ENCODE measurements at places on chromosomes 5 and 9.

GRCh38 chr5:85896514-85896913, 721.2 kb upstream of the COX7C start:
- ATAC-seq = no peak

DNA sequence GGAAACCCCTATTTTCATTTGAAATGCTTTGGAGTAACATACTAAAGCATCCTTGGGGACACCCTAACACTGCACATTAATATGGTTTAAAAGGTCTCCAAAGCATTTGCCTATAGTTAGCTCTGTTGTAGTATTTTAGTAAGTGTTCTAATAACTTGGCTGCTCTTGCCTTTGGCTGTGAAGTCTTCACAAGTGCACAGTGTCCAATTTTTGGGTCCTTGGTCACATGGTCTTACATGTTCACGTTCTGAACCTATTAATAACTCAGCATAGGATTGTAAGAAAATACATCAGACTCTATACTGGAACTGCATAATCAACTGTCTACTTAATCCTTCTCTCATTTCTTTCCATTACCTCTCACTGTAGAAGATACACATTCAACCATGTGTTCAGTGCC, 17.4 kb downstream of the ADAMTS19 start:
- ATAC-seq = no peak

DNA sequence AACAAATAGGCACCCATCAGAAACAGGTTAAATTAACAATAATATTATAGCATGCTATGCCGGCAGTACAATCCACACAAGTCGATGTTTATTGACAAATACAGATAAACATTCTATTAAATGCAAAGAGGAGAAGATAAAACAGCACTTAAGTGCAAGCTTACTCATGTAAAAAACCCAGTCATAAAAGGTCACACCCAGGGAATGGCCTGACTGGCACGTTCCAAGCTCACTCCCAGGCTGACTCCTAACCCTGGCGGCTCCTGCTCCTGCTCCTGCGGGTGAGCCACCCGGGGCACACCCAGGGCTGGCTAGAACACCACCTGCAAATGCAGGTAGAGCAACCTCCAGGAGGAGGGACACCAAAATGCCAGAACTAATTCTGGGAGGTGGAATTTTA, 66.9 kb downstream of the SEMA4D start:
- ATAC-seq = no peak

- no peak for ATAC-seq
These were observed 22.3 kb downstream of the NTNG2 start for GRCh38 chr9:132184124-132184523.

GRCh38 chr5:149656576-149657182, 73.4 kb upstream of the PPARGC1B start:
- ATAC-seq = no peak

DNA sequence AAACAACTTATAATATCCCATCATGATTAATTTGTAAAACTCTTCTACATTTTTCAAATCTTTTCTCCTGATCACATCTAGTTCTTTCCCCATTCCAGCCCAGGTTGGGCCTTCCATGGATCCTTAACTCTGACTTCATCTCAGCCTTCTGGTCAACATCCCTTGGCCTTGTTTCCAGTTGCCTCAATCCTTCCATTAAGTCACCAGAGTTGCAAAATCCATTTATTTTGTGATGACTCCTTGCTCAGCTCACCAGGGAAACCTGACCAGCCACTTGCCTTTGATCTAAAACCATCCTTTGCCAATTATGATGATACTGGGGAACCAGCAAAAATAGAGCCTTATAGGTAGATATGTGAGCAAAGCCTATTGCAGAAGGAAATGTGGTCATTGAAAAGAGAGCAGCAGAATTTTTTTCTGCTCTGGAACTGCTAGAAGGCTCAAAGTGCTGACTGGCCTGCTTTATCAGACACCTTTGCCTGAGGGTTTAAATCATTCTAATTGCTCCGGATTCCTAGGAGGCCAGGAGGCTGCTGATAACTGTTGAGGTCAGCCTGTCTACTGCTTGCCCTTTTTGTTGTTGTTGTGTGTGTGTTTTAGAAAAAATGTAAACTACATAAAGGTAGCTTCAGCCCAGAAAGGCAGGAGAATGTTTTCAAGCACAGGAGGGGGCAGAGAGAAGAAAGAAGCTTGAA, 512.2 kb upstream of the GRIA1 start:
- ATAC-seq = no peak

GRCh38 chr5:35668319-35668718, 50.7 kb downstream of the SPEF2 start:
- ATAC-seq = no peak

- ATAC-seq = no peak
These were observed 135.8 kb downstream of the PCSK1 start for GRCh38 chr5:96297290-96297689.

Measured in activated CD4-positive, CD25-positive, alpha-beta regulatory T cell treated with anti-CD3 and anti-CD28 coated beads, Interleukin-2, amount 50 U/mL, for 24 hours (primary cell).